ENCODE measurements at places on chromosomes 13 and 19.

- no peak for DNase-seq
These were observed 20.0 kb upstream of the CYSLTR2 start for GRCh38 chr13:48633700-48634099.

DNA sequence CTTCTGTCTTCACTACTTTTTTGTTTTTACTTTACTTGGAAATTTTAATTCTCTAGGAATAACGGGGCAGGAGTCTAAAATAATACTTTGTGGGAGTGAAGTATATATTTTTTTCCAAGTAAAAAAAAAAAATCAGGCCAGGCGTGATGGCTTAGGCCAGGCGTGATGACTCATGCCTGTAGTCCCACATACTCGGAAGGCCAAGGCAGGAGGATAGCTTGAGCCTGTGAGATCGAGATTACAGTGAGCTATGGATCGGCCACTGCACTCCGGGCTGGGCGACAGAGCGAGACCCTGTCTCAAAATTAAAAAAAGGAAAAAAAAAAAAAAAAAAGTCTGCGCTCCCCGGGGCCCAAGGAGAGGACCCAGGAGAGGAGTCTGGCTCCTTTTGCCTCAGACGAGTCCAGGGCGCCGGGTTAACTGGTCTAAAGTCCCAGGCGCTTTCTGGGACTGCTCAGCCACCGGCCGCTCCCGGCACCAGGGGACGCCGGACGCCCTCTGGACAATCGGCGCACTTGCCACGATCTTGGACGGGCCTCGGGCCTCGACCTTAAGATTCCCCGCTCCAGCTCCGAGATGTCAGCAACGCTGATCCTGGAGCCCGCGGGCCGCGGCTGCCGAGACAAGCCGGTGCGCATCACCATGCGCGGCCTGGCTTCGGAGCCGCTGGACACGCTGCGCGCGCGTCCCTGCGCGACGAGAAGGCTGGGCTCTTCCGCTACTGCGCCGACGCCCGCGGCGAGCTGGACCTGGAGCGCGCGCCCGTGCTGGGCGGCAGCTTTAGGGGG, 2.7 kb upstream of the ZFP82 start:
- no peak for DNase-seq

- no peak for DNase-seq
These were observed 3.8 kb downstream of the BLVRB start for GRCh38 chr19:40461669-40462221.

DNA sequence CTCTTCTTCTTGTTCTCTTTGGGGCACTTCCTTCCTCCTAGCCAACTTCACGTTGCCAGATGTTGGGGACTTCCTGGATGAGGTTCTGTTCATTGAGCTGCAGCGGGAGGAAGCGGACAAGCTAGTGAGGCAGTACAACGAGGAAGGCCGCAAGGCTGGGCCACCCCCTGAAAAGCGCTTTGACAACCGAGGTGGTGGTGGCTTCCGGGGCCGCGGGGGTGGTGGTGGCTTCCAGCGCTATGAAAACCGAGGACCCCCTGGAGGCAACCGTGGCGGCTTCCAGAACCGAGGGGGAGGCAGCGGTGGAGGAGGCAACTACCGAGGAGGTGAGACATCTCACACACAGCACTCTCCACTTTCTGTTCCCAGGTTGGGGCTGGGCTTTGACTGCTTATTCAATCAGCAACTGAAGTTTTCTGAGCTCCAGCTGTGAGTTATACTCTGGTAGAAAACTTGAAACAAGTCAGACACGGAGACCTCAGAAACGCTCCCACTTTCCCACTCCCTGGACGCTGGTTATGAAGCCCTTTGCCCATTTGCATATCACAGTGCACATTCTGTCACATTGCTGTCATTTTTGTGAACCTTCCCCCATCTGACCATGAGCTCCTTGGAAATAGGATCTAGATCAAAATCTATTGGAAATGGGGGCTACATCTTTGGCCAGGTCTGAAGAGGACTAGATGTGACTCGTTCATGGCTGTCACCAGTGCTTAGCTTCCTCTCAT, 7.2 kb upstream of the CCDC97 start:
- DNase-seq, result no peak

GRCh38 chr19:22627526-22627925, 6.6 kb upstream of the ZNF492 start:
- DNase-seq, result no peak

- no peak for DNase-seq
These were observed 249.0 kb upstream of the SLITRK1 start for GRCh38 chr13:84131249-84131648.
